Nephron progenitor cell (in vitro differentiated cells): ENCODE measurements at places on chromosomes 1 and 21.

DNA sequence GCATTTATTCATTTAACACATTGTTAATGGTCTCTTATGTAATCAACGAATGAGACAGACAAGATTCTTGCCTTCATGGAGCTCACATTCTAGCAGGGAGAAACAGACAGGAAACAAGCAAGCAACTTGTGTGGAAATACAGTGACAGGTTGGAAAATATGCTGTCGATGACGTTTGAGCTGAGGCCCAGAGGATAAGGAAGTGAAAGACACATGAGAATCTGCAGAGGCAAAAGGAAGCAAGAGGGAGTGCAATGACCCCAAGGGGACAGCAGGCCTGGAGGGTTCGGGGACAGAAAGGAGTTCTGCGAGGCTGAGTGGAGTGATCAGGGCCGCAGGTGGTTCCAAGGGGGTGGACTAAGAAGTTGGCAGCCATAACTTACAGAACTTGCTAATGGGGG, 60.6 kb upstream of the AKT3 start:
- DNase-seq, result no peak

GRCh38 chr1:85189120-85189519, 11.7 kb downstream of the SYDE2 start:
- no peak for DNase-seq

DNA sequence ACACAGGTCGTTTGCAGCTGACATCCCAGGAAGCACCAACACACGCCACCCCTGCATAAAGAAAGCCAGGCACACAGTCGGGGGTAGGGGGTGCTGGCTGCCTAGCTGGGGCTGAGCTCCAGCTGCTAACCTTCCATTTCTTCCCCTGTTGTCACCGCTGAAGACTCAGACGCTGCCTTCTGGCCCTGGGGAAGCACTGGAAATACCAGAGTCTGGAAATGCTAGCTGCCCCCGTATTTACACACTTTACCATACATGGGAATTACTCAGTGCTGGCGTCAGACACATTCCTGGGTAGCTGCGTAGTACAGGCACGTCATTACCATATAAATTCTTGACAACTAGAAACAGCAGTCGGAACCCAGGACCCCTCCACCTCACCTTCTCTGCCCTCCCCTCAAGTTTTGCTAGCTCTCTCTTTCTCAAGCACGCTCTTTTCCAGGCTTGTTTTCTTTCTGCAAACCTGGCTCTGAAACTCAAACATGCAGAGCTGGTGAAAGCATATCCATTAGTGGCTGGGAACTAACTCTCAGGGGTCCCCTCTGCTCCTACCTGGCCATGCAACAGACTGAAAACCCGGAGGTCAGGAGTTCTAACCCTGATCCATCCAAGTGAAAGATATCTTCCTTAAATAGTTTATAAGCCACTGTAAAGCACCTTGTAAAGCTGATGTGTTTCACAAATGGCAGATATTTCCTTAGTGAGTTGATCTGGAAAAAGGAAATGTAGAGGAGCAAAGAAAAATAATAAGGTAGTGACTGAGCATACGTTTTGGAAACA, 3.3 kb downstream of the CSRP1 start:
- peak; percentile 40 for DNase-seq

DNA sequence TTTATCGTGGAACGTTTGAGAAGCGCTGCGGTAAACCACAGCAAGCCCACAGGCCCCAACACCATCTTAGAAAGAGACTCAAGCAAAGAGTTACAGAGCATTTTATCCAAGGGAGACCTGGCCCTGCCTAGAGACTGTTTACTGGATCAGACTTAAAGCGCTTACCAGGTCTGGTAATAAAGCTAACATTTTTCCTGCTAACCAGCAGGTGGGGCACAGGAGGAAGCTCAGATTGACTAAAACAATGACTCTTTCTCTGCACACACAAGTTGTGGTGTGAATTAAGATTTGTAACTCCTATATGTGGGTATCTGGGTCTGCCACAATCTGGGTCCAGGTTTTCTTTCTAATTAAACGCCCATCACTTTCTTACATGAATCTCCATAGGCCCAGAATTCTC, 136.5 kb upstream of the ETS2 start:
- DNase-seq, result no peak

- DNase-seq, result no peak
Measured at GRCh38 chr1:66728021-66728420, 24.2 kb upstream of the DYNLT5 start.

DNA sequence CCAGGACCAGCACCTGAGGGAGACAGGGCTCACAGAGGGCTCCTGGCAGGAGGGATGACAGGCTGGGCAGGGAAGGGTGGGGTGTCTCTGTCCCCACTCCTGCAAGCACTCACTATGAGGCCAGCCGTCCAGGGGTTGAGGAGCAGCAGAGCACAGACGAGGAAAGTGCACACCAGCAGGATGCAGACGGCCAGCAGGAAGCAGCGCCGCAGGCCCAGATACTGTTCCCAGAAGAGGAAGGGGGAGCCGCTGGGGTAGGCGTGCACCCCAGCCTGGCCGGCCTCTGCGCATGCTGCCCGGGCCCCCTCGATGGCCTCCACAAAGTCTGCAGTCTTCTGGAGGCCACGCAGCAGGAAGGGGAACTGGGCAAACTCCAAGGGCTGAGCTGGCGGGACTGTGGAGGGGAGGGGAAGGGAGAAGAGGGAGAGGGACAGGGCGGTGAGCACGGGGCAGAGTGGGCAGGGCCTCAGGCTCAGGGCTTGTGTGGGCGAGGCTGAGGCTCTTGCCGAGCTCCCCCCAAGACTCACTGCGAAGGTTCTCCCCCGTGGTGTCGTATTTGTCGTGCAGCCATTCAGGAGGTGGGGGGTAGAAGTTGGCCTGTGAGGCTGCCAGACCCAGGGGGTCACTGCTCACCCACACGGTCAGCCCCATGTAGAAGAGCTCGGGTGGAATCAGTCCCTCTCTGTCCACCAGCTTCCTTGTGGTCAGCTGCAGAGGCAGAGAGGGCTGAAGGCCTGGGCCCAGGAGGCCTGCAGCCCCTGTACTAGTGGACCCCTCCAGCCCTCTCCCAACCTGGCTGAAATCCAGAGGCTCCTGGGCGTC, 16.5 kb downstream of the PTCH2 start:
- no peak for DNase-seq

- DNase-seq, result no peak
Measured at GRCh38 chr1:202645097-202645476, 65.2 kb downstream of the SYT2 start.

GRCh38 chr1:244952280-244952933, 88.1 kb upstream of the HNRNPU start:
- no peak for DNase-seq

GRCh38 chr1:40107290-40107959, 10.4 kb upstream of the PPT1 start:
- no peak for DNase-seq

DNA sequence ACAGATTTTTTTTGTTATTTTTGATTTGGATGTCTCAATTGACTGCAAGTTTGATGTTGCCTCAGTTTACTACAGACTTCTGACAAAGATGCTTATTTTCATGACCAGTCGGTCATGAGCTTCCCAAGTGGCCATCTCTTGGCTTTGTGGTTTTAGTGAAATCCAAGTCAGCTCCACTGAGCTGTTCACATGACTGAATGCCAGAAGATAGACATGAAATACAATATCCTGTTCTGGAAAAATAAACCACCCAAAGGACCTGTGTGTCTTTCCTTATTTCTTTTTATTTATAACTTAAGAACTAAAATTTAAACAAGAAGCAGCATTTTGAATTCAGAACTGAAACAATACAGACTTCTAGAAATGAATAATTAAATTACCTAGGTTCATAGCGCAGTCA, 89.3 kb downstream of the HMCN1 start:
- no peak for DNase-seq

GRCh38 chr21:32834916-32835235, 63.3 kb upstream of the PAXBP1 start:
- DNase-seq, result no peak

DNA sequence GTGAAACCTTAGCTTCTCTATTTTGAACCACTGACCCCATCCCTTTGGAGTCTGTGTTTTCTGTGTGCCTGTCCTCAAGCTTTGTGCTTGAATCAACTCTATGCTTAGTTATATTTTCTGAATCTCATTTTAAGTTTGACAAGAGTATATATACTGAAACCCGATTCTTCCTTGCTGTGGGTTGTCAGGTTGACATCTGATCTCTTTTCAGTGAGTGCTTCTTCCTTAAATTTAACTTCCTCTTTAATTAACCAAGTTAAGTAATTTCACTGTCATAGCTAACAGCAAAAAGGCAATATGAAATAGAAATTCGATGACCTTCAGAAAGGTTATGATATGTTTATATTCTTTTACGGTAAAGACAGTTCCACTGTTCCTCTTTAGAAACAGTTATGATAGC, 69.4 kb downstream of the C1orf21 start:
- no peak for DNase-seq

DNA sequence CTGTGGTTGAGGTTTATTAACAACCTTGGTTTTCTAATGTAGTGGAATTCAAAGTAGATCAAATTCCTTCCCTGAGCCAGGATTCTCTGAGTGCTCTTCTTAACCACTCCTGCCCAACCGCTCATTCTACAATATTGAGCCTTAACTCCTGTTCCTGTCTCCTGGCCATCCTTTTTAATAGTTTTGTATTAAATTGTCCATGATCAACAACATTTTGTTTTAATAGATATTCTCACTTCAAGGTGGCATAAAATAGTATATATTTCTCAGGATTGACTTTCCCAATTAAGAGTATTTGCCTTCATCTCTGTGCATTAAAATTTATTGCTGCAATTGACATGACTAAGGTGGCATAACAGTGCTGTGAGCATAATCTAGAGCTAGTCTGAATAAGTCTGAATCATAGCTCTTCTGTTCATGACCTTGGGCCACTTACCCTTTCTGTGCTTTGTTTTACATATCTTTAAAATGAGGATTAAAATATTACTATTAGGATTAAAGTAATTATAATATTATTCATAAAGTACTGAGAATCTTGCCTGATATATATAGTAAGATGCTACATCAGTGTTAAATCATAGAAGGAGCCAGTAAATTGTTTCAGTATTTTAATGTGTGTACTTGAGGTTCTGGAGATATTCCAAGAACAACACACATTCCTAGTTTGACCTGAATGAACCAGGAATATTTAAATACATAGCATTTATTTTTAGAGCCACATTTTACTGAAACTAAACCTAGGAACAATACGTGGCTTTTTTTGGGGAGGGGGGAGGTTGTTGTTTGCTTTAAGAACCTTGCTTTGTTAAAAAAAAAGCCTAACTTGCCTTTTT, 76.4 kb downstream of the ADGRL2 start:
- DNase-seq, result no peak

DNA sequence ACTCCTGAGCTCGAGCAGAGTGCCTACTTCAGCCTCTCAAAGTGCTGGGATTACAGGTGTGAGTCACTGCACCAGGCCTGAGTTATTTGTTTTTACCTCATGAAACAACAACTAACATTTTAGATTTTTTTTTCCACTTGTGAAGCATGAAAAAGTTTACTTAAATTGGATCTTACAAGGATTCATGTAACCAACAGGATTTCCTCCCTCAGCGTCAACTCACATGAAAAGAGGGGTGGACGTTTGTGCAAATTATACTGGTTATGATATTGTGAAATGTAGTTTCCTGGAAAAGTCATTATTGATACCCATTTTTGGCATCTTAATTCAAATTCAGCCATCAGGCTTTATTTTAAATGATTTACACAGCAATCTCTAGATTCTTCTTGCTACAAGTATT, 6.5 kb downstream of the CNST start:
- DNase-seq, result no peak

DNA sequence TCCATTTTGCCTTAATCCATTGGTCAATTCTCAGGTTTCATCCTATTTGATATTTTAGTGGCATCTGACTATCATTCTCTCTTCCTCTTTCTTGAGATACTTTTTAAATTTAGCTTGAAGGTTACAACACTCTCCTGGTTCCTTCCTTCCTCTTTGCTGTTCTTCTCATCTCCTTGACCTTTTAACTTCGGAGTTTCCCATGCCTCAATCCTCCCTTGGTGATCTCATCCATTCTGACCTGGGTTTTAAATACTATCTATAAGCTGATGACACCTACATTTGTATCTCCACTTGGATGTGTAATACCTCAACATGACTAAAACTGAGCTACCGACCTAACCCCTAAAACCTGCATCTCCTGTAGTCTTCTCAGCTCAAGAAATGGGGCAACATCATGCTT, 4.8 kb upstream of the ZNF687 start:
- DNase-seq, result no peak

DNA sequence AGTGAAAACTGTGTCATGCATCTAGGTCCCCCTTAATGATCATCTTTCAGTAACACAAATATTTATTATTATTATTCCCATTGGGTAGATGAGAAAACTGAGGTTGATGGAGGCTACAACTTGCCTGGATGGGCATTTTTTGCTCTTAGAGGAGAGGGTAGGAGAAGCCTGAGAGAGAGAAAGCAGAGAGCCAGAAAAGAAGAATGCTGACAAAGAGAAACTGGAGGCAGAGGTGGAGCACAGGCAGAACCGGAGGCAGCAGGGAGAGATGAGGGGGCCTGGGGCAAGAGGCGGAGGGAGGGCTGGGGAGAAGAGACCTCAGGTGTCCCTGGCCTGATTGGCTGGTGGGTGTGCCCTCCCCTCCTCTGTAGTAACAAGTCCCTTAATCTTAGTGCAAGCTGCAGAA, 4.1 kb downstream of the BLACAT1 start:
- peak; percentile 36 for DNase-seq

- no peak for DNase-seq
Measured at GRCh38 chr1:3120140-3120539, 51.1 kb downstream of the PRDM16 start.

DNA sequence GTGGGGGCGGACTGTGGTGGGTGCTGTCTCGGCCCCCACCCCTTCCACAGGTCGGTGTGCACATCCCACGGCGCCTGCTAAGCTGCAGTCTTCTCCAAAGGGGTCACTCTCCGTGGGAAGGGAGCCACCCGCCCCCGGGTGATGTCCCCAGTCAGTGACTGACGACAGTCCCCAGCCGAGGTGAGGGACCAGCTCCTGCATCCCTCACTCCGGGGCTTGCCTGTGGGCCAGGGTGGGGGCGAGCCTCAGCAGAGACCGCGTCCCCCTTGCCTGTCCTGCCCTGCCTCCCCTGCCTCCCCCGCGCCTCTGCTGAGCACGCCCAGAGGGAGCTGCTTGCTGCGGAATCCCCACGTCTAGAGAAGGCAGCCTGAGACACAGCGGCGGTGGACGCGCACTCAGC, 35.9 kb upstream of the PDE9A start:
- no peak for DNase-seq

GRCh38 chr1:153869486-153869885, 53.3 kb downstream of the GATAD2B start:
- no peak for DNase-seq

DNA sequence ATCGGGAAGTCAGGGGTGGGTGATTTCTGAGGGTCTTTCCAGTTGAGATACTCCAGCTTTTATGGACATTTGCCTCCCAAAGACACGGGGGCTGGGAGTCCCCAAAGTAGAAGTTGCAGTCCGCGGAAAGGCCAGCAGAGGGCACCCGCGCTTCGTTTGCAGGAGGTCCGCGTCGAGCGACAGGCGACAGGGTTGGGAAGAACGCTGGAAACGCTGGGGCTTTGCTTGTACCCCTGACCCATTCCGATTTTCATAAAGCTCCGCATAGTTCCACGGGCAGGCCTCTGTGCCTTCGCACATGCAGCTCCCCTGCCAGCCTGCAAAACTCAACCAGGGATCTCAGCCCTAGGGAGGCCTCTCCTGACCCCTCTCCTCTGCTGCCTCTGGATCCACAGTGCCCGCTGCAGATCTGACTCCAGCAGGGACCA, 44.2 kb upstream of the LAPTM5 start:
- DNase-seq, result peak; percentile 98

GRCh38 chr1:99806882-99807281, 40.4 kb upstream of the FRRS1 start:
- DNase-seq, result no peak
